ENCODE measurements at places on chromosomes 5 and 9. TPM values are rescaled to one million over a fixed set of nuclear protein-coding genes. Genes with fewer than 3 reads are reported as not detected.
A peak's percentile ranks its signal among the peaks of the same experiment; 100 is the strongest.

DNA sequence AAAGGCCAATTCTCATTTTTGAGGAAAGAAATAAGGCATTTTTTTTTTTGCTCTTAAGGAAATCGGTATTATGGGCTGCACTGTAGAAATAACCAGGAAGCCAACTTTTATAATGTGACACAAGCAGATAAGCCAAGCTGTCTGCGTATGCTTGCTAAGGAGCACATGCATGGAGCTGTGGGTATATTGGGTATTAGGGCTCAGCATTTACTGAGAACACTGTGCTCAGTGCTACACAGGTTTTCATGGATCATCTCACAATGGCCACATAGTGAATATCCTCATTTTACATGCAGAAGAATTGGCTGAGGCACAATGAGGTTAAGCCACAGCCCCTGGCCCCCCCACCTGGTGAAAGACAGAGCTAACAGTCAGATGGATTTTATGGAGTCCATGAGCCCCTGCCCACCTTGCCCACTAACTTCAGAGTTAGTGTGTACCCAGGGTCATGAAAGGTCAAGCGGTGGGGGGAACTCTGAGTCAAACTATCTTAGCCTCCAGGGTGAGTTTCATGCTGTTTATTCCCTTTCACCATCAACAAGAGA, 204.8 kb downstream of the SPATA31A6 start:
- no peak for DNase-seq

GRCh38 chr5:51225789-51226742, 157.2 kb upstream of the ISL1 start:
- DNase-seq: no peak

NLN gene
- 31.4 TPM for total RNA-seq

RASGEF1C gene
- 0.13 TPM for total RNA-seq

GRCh38 chr5:74865804-74866595, at the start of gene FAM169A:
Gene FAM169A (minus strand): TSS chr5:74866387. CDS start chr5:74841676, 24,711 bp downstream.
- DNase-seq: peak; percentile 44

SHOC1 gene
- 0.37 TPM for total RNA-seq

DNA sequence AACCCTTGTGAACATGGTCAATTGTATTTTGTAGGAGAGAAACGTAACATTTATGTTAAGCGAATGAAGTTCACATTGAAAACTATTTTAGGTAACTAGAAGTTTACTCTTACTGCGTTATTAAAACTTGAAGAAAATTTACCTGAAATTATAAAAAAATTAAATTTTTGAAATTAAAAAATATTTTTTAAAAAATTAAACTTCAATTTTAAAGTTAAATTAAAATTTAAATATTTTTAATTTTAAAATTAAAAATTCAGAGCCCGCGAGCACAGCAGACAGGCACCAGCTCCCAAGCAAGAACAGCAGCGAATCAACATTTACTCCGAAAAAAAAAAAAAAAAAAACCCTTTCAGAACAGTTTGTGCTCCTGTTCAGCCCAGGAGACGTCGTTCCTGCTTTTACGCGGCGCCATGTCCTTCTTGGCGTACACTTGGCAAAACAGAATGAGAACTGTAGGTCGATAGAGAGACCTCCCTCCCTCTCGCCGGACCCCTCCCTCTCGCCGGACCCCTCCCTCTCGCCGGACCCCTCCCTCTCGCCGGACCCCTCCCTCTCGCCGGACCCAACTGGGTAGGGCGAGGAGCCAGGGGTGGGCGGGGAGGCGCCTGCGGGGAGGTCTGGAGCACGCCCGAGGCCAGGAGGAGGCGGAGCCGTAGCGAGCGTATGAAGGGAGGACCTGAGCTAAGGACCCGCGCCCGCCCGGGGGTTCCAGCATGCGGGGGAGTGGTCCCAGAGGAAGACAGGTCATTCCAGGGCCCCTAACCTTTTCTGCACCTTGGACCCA, 235.8 kb downstream of the ROR2 start:
- DNase-seq: peak; percentile 50
